ENCODE measurements at places on chromosomes 6 and 20.

GRCh38 chr6:134447423-134447822, 129.5 kb upstream of the SGK1 start:
- no peak for DNase-seq

- DNase-seq: peak; percentile 23
Observed at GRCh38 chr6:107264357-107264840, 149.1 kb upstream of the BEND3 start.

GRCh38 chr6:157198425-157199279, 124.7 kb downstream of the TMEM242 start:
- no peak for DNase-seq

DNA sequence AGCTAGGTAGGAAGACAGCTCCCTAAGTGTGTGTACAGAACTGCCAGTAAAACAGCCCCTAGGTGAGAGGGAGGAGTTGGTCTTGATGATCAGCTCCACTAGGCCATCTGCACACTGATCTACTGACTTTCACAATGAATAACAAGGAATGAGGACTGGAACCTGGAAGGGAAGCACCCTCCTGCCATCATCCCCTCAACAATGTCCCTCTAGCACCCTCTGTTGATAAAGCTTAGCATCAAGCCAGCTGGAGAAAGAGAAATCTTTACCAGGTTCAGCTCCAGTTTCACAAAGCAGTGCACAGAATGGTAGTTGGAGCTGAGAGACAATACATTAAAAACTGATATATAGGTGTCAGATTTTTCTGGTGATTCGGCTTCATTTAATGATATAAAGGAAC, 57.2 kb upstream of the IRAK1BP1 start:
- DNase-seq: no peak

DNA sequence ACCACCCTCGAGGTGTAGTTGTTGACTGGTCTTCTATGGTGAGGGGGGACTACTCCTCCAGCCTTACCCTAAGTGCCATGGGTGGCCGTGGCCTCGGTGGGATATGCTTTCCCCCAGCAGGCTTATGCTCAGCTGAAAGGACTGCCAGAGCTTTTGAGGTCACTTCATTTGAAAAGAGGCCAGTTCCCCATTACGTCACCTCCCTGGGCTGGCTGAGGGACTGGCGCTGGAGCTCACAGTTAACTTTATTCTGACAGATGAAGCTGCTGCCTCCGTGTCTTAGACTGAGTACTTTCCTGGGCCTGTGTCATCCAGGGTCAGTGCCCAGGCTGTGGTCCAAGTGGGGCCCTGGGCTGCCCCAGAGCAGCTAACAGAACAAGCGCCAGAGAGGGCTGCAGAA, 42.8 kb upstream of the PCMTD2 start:
- DNase-seq: no peak

DNA sequence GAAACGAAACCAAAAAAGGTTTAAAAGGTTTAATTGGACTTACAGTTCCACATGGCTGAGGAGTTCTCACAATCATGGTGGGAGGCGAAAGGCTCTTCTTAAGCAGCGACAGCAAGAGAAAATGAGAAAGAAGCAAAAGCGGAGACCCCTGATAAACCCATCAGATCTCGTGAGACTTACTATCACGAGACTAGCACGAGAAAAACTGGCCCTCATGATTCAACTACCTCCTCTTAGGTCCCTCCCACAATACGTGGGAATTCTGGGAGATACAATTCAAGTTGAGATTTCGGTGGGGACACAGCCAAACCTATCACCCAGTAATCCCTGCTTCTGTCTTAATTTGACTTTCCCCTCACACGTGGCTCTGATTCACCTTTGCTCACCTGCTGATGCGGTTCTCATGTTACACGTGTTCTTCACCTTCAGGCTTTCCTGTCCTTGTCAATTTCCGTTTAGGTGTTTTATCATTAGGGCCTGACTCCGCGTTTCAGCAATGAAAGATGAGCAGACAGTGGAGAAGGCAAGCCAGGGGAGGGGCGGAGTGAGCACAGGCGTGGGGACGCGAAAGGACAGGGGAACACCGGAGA, 57.1 kb downstream of the AGPAT4 start:
- DNase-seq: no peak

DNA sequence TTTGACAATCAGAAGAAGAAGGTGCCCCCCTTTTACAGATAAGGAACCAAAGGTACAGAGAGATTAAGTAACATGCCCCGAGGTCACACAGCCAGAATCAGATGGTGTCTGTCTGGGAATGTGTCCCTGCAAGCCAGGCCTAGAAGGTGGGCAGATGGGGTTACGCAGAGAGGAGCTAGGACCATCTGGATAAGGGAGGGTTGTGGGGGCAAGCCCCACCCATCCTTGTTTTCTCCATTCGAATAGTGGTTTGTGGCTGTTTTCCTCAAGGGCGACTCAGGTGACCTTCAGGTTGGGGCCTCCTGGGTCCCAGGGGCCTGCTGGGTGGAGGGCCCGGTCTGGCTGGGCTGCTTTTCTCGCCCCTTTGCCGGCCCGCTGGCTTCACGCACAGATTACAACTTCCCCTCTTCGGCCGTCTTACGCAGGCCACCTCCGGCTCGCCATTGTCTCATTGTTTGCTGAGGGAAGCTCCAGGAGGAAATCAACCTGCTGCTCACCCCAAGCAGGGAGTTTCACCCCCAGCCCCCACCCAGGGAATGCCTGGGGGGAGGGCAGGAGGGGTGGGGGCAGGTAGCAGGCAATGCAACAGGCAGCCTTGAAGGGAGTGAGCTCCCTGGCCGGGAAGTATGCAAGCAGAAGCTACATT, 30.8 kb upstream of the CSNK2A1 start:
- no peak for DNase-seq

DNA sequence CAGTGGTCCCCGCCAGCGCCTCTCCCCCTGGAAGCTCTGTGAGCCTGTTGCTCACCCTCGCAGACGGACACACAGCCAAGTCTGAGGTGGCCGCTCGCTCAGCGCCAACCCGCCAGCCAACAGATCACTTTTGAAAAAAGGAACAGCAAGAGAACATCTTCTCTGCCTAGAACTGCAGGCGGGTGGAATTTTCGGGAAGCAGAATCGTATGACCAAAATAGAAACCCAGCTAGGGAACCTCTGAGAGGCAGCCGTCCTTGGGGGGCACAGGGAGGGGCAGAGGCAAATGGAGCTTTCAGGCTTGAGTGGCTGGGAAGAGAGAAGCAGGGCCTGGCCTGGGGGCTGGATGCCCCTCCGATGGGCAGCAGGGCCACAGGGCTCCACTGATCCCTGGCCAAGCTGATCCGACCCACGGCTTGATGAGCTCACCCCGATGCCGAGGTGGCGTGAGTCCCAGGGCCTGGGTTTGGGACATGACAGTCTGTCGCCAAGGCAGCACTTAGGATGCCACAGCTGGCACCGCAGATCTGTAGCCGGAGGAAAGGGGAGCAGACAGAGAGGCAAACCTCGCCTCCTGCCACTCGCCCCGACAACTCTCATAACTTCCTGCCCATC, 9.8 kb downstream of the NFATC2 start:
- no peak for DNase-seq

GRCh38 chr6:43105538-43106222, 29.6 kb downstream of the PTK7 start:
- no peak for DNase-seq
